Activated CD4-positive, alpha-beta memory T cell treated with anti-CD3 and anti-CD28 coated beads, Interleukin-2, amount 10 ng/mL, durations not matched to agents 7 days and 5 days (primary cell): ENCODE measurements at places on chromosomes 7 and 10. TPM values are rescaled to one million over a fixed set of nuclear protein-coding genes. Genes with fewer than 3 reads are reported as not detected.

Gene MPP7
- 4.3 TPM for total RNA-seq

Gene OIT3
- total RNA-seq = not detected

Gene TMEM196
- not detected for total RNA-seq

Gene NPFFR1
- total RNA-seq = not detected

Gene TUBAL3
- total RNA-seq = not detected

GRCh38 chr7:77765906-77766800 is 32.1 kb downstream of the TMEM60 start:
- H3K4me1 ChIP-seq = peaks cover 7% of the 10 kb centered on the region
- DNase-seq = no peak
- H3K4me3 ChIP-seq = no peak overlapping the region
- peak overlapping the region; percentile 35 for H3K27ac ChIP-seq
- peaks cover 22% of the 10 kb centered on the region for H3K36me3 ChIP-seq

DNA sequence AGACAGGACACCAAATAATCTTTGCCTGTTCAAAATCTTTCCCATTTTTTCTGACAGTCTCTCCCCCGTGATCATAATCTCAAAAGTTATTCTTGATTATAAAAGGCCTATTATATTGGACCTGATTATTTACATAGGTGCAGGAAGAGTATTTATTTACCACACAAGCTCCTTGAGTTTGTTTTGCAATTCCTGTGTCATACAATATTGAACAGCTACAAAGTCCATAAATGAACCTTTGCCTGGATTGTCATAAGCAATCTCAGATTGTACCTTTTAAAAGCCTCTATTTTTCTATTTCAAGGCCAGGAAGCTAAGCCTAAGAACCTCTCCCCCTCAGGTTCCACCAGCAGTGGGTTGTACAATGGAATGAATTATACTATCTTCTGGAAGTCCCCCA is 183.9 kb upstream of the MEOX2 start:
- H3K4me3 ChIP-seq = no peak overlapping the region
- no peaks in the 10 kb centered on the region for H3K4me1 ChIP-seq
- H3K36me3 ChIP-seq = no peaks in the 10 kb centered on the region

DNA sequence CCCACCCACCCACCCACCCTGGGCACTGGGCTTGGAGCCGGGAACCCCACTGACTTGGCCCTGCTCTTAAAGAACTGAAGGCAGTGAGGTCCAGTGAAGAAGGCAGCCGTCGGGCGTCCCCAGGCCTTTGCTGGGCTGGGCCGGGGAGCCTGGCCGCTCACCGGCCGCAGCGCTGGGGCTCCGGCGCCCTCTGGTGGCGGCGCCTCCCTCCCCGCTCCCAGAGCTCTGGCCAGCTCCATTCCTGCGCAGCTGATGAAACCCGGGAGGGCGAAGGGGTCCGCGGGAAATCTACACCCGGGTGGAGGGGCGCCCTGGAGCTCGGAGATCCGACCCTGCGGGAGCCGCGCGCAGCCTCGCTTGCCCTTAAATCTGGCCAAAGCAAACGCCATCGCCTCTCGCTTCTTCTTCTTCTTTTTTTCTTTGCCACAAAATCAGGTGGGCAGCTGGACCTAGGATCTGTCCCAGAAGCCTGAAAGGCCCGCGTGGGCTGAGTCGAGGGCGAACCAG is 1.7 kb upstream of the CXCL12 start:
- DNase-seq = peak; percentile 32
- no peaks in the 10 kb centered on the region for H3K36me3 ChIP-seq
- no peak overlapping the region for H3K4me3 ChIP-seq

DNA sequence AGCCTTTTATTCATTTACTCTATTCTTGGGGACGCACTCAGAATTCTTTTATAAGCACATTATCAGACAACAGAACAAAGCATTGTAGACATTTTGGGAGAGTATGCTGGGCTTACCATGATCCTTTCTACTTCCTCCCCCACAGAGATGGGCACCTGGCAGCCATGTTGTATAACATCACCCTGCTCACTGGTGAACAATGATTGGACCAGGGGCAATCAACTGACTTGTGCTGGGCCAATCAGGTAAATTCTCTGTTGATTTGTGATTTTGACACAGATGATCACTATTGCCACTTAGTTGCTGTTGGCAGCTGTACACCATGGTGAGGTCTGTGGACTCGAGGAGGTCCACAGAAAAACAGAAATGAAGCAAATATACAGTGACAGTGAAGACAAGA is 43.7 kb downstream of the WNT2 start:
- H3K36me3 ChIP-seq = no peaks in the 10 kb centered on the region
- no peaks in the 10 kb centered on the region for H3K4me1 ChIP-seq
- H3K27ac ChIP-seq = no peak overlapping the region
- no peaks in the 10 kb centered on the region for H3K27me3 ChIP-seq

GRCh38 chr10:97590082-97590747 is 694 bp downstream of the C10orf62 start:
- H3K4me1 ChIP-seq = peaks cover 18% of the 10 kb centered on the region
- no peak overlapping the region for H3K27ac ChIP-seq
- no peaks in the 10 kb centered on the region for H3K36me3 ChIP-seq

- peaks cover 10% of the 10 kb centered on the region for H3K27me3 ChIP-seq
- H3K27ac ChIP-seq = no peak overlapping the region
- no peak overlapping the region for H3K4me3 ChIP-seq
- DNase-seq = no peak
These were observed 59.6 kb downstream of the BLNK start for GRCh38 chr10:96211764-96212163.

- no peak overlapping the region for H3K4me3 ChIP-seq
- no peak overlapping the region for H3K27ac ChIP-seq
- H3K36me3 ChIP-seq = no peaks in the 10 kb centered on the region
- no peaks in the 10 kb centered on the region for H3K27me3 ChIP-seq
- no peaks in the 10 kb centered on the region for H3K4me1 ChIP-seq
These were observed 66.8 kb downstream of the CD36 start for GRCh38 chr7:80705130-80705781.

- no peaks in the 10 kb centered on the region for H3K4me1 ChIP-seq
- H3K27me3 ChIP-seq = peaks cover 8% of the 10 kb centered on the region
- no peak overlapping the region for H3K27ac ChIP-seq
- no peaks in the 10 kb centered on the region for H3K36me3 ChIP-seq
- no peak for DNase-seq
These were observed 152.0 kb downstream of the ZNF22 start for GRCh38 chr10:45152726-45153125.

DNA sequence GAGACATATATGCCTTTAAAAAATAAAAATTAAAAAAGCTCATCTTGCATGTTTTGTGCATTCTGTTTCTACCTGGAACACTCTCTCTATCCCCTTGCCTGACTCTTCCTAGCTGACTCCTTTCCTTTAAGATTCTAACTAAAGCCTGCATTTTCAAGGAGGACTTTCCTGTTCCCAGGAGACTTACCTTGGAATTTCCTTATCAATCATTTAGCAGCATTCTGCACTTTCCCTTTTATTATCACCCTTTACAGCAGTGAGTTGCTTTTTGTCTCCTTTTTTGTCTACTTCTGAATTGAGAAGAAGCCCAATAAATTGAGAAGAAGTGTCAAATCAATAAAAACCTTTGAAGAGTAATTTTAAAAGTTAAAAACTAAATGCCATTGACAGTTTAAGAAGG is 142.2 kb upstream of the TMEM196 start:
- no peaks in the 10 kb centered on the region for H3K4me1 ChIP-seq
- no peak for DNase-seq
- H3K36me3 ChIP-seq = no peaks in the 10 kb centered on the region

DNA sequence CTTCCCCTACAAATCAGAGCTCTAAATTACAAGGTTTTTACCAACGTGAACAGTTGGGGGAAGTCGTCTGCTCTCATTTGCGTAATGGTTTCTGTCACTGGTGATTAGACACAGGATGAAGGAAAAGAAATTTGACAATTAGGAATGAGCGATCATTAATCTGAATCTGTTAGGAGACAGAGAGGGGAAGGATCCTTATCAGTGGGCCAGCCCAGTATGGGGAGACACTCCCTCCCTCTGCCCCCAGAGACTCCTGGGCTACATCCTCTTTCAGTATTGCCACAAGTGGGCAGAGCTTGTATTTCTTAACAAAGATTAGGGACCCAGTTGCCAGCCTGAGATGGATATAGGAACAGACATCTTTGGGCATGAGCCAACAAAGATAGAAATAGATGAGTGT is 15.5 kb downstream of the HIF1AN start:
- peaks cover 2% of the 10 kb centered on the region for H3K4me1 ChIP-seq
- H3K36me3 ChIP-seq = peaks cover 39% of the 10 kb centered on the region
- H3K4me3 ChIP-seq = no peak overlapping the region
- no peak overlapping the region for H3K27ac ChIP-seq
- H3K27me3 ChIP-seq = no peaks in the 10 kb centered on the region

- H3K36me3 ChIP-seq = peaks cover 3% of the 10 kb centered on the region
- H3K4me3 ChIP-seq = peak overlapping the region; percentile 55
- peaks cover 9% of the 10 kb centered on the region for H3K27me3 ChIP-seq
- H3K27ac ChIP-seq = peak overlapping the region; percentile 74
- H3K4me1 ChIP-seq = peaks cover 38% of the 10 kb centered on the region
- no peak for DNase-seq
These were observed 46.4 kb downstream of the RAMP3 start for GRCh38 chr7:45203936-45204445.

- no peak overlapping the region for H3K27ac ChIP-seq
- H3K4me1 ChIP-seq = no peaks in the 10 kb centered on the region
- no peak overlapping the region for H3K4me3 ChIP-seq
- H3K27me3 ChIP-seq = peaks cover 7% of the 10 kb centered on the region
- H3K36me3 ChIP-seq = no peaks in the 10 kb centered on the region
These were observed 30.3 kb upstream of the MET start for GRCh38 chr7:116641551-116642153.
